ENCODE measurements at places on chromosomes 2 and 18.

GRCh38 chr2:172976116-172976515 is 99.5 kb upstream of the MAP3K20 start:
- no peak for DNase-seq

DNA sequence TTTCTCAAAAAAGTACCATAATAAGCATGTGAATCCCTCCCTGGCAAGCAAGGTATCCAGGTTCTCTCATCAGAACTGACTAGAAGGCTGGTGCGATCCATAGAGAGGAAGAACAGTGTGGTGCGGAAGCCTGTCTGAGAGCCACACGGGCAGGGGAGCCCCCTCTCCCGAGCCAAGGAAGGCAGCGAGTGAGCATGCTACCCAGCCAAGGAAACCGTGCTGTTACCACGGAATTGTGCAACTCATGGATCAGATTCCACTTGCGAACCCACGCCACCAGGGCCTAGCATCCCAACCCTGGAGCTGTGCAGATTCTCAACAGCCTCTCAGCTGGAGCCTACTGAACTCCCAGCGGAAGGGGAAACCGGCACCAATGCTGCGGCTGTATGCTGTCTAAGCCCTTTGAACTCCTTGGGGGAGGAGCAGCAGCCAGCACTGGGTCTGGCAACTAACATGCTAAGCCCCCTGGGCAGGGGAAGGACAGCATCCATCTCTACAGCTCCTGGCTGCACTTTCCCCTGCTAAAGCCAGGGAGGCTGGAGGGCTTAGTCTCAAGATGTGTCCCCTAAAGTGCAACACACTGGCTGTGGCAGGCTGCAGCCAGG is 823.1 kb downstream of the EPHA4 start:
- no peak for DNase-seq

GRCh38 chr2:215528555-215528954 is 92.7 kb upstream of the FN1 start:
- no peak for DNase-seq

DNA sequence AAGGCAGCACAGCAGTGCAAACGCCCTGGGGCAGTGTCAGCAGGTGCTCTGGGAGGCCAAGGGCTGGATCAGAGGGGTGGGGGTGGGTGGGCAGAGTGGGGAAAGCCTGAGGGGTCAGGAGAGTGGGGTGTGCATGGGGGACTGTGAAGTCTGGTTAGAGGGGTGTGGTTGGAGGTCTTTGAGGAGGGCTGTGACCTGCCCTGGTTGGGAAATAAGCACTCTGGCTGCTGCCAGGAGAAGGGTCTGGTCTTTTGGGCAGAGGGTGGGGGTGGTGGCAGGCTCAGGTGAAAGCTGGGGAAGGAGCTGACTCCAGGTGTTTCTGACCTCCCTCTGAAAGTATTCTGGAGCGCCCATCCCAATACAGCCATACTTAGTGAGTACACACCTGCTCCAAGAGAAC is 4.2 kb downstream of the ALPI start:
- DNase-seq: no peak

DNA sequence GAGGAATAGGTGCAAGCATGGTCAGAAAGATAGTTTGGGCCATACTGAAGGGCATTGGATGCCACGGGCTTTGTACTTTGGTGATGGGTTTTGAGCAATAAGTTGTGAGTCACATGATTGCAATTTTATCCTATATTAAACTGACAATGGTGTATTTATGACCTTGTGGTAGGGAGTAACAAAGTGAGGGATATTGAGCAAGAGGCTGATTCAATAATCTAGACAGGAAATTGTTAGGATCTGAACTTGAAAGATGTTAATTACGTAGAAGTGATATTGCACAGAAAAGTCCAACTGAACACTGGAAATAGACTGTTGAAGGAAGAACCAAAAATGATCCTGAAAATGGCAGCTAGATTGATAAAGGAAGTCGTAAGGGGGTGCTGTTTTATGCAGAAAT is 46.6 kb upstream of the TCF4 start:
- DNase-seq: no peak

DNA sequence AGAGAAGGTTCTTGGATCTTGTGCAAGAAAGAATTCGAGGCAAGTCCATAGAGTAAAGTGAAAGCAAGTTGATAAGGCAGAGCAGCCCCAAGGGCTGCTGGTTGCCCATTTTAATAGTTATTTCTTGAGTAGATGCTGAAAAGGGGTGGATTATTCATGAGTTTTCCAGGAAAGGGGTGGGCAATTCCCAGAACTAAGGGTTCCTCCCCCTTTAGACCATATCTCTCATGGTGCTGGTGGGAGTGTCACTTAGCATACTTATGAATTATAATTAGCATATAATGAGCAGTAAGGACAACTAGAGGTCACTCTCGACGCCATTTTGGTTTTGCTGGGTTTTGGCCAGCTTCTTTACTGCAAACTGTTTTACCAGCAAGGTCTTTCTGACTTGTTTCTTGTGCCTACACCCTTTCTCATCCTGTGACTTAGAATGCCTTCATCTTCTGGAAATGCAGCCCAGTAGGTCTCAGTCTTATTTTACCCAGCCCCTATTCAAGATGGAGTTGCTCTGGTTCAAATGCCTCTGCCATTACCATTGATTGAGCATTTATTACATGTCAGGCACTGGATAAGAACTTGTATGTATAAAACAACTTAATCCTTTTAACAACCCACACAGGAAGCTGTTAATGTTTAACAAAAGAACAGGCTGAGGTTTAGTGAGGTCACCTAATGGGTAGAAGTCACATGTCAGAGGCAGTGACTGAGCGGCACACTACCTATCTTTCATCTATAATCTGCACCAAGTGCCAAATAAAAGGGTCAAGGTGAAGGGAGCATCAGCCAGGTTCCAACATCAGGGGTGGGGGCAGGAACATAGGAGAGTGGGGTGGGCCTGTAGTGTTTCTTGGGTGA is 250.9 kb downstream of the ICOS start:
- no peak for DNase-seq

GRCh38 chr2:206657087-206657486 is 14.8 kb downstream of the FAM237A start:
- DNase-seq: no peak

GRCh38 chr2:125330133-125330532 is 1305.0 kb downstream of the CNTNAP5 start:
- DNase-seq: no peak

- no peak for DNase-seq
Measured at GRCh38 chr2:50345701-50346591, 686.0 kb downstream of the NRXN1 start.

DNA sequence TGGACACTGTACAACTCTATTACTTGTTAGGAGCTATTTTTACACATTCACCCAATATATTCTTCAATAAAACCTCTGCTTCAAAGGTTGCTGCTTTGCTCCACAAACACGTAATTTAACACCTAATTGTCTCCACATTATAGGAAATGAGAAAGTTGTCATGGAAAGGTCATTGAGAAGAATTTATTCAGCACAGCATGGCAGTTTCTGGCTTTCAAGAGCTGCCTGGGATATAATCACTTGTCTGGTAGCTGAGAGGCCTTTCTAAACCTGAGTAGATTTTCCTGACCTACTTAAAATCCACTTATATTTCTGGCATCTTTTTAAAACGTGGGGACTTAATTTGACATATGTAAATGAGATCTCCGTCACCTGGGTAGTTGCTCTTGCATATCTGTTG is 216.1 kb downstream of the ZNF804A start:
- no peak for DNase-seq

DNA sequence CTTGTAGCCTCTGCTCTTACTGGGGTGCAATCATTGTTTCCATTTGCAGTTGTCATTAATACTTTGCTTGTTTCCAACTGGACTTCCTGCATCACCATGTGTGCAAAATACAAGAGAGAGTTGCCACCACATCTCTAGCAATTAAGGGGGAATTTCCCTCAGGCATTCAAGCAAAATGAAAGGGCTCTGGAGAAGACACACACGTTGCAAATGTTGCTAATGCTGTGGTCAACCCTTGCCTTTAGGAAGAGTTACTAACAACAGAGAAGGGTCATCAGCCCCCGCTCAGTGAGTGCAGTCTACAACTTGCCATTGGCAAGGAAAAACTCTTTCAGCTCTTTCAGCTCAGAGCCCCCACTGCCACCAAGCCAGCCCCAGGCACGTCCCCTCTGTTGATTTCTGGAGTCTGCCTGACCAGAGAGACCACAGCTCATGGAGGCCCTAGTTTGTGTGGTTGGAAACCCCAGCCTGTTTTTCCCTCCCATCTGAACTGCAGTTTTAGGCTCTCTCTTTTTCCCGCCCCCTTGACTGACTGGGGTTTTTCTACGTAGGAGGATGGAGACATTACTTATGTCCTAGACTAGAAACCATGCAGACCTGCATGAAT is 25.9 kb upstream of the GPR45 start:
- no peak for DNase-seq

Measured in central memory CD8-positive, alpha-beta T cell (primary cell).